Activated CD8-positive, alpha-beta memory T cell treated with anti-CD3 and anti-CD28 coated beads for 48 hours (primary cell): ENCODE measurements at places on chromosomes 16 and 17.

DNA sequence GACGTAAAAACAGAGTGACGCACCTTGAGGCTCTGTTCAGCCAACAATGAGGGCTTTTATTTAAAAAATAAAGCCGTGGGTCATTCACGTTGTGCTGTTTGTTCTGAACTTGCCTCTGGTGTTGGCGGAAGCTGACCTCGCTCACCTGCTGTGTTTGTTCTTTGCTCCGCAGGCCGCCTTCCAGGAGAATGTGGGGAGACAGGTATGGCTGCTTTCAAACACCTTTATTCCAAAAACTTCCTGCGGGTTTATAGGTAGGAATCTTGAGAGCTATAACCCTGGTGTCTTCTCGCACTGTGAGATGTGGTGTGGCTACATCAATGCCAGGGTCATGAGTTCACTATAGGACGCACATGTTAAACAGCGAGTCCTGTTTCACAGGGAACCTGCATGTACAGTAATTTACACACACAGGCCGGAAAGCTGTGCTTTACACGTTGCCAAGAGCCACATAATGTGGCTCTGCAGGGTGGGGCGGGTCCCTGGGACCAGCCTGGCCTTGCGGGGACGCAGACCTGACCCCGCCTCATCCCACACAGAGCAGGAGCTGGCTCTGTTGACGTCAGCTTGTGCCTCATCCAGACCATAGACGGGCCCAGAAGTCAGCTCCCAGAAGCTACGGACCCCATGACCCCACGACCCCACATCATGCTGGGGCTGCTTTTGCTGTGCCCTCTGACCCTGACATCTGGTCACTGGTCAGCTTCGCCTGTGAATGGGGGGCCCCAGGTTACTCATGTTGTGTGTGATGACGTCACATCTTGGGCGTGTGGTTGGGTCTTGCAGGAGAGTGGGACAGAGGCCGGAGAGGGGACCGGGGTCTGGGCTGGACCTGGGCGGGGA is 49.9 kb upstream of the ZNF750 start:
- DNase-seq = no peak

DNA sequence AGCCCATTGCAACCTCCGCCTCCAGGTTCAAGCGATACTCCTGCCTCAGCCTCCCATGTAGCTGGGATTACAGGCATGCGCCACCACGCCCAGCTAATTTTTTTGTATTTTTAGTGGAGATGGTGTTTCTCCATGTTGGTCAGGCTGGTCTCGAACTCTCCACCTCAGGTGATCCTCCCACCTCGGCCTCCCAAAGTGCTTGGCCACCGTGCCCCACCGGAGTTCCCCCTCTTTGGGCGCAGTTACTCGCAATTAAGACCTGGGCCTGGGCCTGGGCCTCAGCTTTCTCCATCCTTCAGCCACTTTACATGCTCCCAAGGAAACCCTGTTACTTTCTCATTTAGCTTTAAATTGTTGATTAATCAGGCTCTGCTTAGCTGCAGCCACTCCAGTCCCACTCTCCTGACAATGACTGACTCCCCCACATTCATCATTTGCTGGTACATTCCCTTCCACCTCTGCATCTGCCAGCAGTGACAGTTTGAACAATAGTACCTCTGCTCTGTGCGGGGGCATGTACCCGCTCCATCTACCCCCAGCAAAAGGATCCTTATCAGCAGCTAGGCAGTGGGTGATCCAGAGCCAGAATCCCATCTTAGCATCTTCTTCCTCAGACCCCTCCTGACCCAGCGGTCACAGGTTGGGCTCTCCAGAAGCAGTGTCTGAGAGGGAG is 47.2 kb upstream of the SLC47A1 start:
- DNase-seq = no peak

- DNase-seq = no peak
Measured at GRCh38 chr17:43917016-43917347, 9.6 kb upstream of the MPP2 start.

DNA sequence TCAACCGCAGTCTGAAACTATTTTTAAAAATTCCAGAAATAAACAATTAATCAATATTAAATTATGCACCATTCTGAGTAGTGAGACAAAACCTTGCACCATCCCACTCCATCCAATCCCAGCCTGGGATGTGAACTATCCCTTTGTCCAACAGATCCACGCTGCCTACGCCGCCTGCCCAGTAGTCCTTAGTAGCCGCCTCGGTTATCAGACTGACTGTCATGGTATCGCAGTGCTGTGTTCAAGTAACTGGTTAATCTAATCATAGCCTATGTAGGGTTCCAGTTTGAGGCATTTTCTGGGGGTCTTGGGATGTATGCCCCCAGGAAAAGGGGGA is 437.7 kb downstream of the HS3ST3B1 start:
- DNase-seq = no peak

DNA sequence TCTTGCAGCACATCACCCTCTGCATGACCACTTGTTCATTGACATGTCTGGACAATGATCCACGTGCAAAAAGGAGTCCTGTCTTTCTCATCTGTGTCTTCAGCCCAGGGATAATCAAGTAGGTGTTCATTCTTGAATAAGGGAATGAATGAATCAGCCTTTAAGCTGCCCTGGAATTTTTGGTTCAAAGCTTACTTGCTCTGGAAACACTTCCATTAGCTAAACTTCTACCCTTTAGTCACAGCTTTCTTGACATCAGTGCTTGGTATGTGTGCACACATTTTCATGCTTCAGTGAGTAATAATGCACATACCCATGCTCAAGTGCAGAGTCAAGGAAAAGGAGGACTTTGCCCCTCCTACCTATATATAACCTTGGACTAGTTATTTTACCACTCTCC is 103.0 kb upstream of the CDH13 start:
- DNase-seq = no peak
